Psoas muscle (tissue), 8 donors: ENCODE measurements at places on chromosomes 16 and 17. TPM values are rescaled to one million over a fixed set of nuclear protein-coding genes. Genes with fewer than 3 reads are reported as not detected.

DNA sequence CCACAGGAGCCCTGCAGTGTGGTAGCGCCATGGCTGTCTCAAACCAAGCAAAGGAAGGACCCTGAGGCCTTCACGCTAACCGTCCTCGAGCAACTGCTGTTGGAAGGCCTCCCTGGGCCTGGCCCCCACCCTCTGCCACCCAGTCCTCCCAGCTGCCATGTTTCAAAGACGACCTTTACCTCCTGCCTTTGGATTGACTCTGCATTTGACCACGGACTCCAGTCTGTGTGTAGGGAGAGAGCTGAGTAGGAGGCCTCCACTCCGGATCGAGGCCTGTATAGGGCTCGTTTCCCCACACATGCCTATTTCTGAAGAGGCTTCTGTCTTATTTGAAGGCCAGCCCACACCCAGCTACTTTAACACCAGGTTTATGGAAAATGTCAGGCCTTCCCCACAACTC, 24.3 kb downstream of the PLCD3 start:
- DNase-seq: no peak
- H3K36me3 ChIP-seq: peaks cover 68% of the 10 kb centered on the region
- H3K4me3 ChIP-seq: no peak overlapping the region
- no peaks in the 10 kb centered on the region for H3K27me3 ChIP-seq
- H3K27ac ChIP-seq: peak overlapping the region; percentile 85

DNA sequence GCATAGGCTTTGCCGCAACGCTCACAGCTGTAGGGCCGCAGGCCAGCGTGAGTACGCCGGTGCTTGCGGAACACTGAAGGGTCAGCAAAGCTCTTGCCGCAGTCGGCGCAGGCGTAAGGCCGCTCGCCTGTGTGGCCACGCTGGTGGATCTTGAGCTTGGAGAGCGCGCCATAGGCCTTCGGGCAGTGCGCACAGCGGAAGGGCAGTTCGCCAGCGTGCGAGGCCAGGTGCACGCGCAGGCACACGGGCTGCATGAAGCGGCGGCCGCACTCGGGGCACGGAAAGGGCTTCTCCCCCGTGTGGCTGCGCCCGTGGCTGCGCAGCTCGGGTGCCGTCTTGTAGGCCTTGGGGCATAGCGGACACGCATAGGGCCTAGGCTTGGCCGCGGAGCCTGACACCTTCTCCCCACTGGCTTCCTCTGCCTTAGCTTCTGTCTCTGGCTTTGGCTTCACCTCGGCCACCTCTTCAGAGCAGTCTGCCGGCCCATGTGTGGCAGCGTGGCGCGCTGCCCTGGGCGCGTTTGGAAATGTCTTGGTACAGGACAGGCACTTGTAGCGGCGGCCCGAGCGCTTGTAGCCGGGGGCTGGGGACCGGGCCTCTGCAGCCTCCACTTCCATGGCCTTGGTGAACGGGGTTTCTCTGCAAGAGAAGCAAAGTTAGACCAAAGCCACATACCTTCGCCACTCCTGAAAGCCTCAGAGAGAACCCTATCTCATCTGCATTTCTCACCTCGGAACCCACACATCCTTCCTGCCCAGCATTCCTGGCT, 10.0 kb downstream of the ZNF668 start:
- DNase-seq: no peak
- H3K27me3 ChIP-seq: no peaks in the 10 kb centered on the region
- H3K4me1 ChIP-seq: peaks cover 11% of the 10 kb centered on the region
- no peak overlapping the region for H3K4me3 ChIP-seq
- H3K27ac ChIP-seq: peak overlapping the region; percentile 81

- H3K27ac ChIP-seq: no peak overlapping the region
- H3K4me3 ChIP-seq: no peak overlapping the region
- DNase-seq: no peak
- H3K27me3 ChIP-seq: no peaks in the 10 kb centered on the region
- no peaks in the 10 kb centered on the region for H3K36me3 ChIP-seq
Observed at GRCh38 chr17:72099919-72100318, 20.9 kb upstream of the SOX9 start.

DNA sequence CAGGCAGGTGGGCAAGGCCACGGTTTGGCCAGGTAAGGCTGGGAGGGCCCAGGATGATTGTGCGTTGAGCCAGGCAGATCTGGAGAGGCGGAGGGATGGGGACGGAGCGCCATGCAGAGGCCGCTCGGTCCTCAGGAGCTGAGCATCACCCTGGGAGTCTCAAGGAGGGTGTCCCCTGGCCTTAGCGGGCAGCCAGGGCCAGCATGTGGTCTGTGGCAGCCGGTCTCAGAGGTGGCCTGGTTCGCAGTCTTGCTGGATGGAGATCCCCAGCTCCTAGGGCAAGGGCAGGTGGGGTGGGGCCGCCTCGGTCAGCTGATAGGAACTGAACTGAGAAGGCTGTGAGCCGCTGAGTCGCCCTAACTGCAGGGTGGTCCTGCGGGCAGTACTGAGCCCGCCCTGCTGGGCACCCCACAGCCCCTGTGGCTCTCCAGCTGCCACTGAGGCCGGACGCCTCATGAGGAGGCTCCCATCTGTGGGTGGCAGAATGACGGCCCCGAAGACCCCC, 11.6 kb upstream of the CDH15 start:
- H3K4me3 ChIP-seq: no peak overlapping the region
- no peak overlapping the region for H3K27ac ChIP-seq
- peaks cover 2% of the 10 kb centered on the region for H3K27me3 ChIP-seq

GRCh38 chr17:78974635-78975591, 4.8 kb downstream of the LGALS3BP start:
- no peaks in the 10 kb centered on the region for H3K27me3 ChIP-seq
- DNase-seq: peak; percentile 85
- no peak overlapping the region for H3K4me3 ChIP-seq

GRCh38 chr17:8337802-8338752, 1.6 kb upstream of the ODF4 start:
- no peaks in the 10 kb centered on the region for H3K27me3 ChIP-seq
- H3K4me1 ChIP-seq: no peaks in the 10 kb centered on the region
- no peak overlapping the region for H3K27ac ChIP-seq
- H3K36me3 ChIP-seq: no peaks in the 10 kb centered on the region
- no peak overlapping the region for H3K4me3 ChIP-seq

DNA sequence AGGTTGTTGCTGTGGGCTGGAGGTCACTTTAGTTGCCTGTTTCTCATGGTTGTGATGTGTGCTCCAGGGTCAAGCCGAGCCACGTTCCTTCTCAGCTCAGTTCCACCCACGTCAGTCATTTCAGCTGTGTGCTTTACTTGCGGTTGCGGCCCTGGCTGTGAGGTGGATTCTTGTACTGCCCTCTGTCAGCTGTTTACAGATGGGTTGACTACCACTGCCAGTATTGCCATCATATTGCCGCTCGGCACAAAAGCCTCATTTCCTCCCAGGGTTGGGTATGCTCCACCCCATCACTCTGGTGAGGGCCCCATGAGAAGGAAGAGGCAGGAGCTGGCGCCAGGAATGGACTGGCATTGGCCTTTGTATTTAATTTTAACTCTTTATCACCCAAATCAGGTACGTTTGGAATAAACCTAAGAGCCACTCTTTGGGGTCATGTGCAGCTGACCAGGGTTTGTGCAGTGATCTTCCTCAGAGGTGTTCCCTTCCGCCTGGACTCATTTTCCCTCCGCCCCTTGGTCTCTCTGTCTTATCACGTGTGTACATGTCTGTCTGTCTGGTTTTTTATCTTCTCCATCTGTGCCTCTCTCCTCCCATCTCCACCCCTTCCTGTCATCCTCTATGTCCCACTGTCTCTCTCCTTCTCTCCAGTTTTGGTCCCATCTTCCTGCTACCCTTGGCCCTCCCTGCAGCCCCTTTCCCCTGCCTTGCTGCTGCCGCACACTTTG, 25.0 kb downstream of the METTL22 start:
- H3K27me3 ChIP-seq: no peaks in the 10 kb centered on the region
- no peak overlapping the region for H3K4me3 ChIP-seq
- no peak overlapping the region for H3K27ac ChIP-seq
- H3K36me3 ChIP-seq: peaks cover 75% of the 10 kb centered on the region
- DNase-seq: no peak

DNA sequence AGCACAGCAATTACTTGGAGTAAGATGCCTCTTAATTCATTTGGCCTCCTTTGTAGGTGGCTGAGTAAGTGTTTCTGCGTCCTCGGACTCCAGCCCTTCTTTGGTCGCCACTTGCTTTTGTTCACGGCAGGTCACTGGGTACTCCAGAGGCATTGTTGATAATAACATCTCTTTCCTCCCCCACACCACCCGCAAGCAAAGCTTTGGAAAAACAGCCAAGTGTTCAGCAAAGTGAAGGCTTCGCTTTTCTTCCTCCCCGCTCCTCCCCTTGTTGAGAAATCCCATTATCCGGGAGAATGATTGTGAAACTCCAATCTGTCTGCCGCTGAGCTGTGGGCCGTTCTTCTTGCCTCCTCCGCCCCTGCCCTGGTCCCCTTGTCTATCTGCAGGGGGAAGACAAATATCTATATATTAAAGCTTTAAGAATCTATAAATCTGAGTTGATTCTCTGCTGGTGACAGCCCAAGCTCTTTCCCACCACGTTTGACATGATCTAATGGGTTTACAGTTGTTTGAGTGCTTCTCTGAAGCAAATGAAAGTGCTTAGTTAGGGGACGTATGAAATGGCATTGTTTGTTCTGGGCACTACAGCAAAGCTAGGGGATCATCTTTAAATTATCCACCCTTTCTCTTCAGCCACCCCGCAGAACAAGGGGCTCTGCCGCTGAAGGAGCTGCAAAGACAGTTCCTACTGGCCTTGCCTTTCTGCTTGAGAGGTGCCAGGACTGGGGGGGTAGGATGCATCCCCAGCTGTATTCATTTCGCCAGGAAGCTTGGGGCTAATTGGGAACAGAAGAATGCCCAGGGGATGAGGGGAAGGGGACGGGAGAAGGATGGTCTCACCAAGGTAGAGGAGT, 167.1 kb downstream of the CCDC182 start:
- H3K4me1 ChIP-seq: peaks cover 42% of the 10 kb centered on the region
- H3K27ac ChIP-seq: peak overlapping the region; percentile 65
- H3K27me3 ChIP-seq: no peaks in the 10 kb centered on the region
- no peaks in the 10 kb centered on the region for H3K36me3 ChIP-seq

DNA sequence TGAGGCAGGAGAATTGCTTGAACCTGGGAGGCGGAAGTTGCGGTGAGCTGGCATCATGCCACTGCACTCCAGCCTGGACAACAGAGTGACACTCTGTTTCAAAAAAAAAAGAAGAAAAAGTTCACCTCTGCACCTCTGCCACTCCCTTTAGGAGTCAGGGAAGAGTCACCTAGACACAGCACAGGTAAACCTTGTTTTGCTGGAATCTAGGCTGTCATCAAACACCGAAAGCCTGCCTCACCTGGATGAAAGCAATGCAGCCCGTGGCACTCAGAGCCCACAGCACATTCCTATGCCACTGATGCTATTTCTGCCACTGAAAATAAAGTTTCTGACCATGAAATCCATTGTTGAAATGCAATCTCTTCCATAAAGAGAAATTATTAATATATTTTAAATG, 22.2 kb downstream of the CFAP52 start:
- no peaks in the 10 kb centered on the region for H3K36me3 ChIP-seq

- no peaks in the 10 kb centered on the region for H3K27me3 ChIP-seq
- no peaks in the 10 kb centered on the region for H3K4me1 ChIP-seq
- no peak for DNase-seq
- H3K36me3 ChIP-seq: no peaks in the 10 kb centered on the region
- no peak overlapping the region for H3K4me3 ChIP-seq
Observed at GRCh38 chr17:67619555-67619954, 98.2 kb upstream of the NOL11 start.

- DNase-seq: no peak
- H3K4me3 ChIP-seq: no peak overlapping the region
- H3K4me1 ChIP-seq: no peaks in the 10 kb centered on the region
- no peaks in the 10 kb centered on the region for H3K36me3 ChIP-seq
- H3K27ac ChIP-seq: no peak overlapping the region
- H3K27me3 ChIP-seq: peaks cover 36% of the 10 kb centered on the region
Observed at GRCh38 chr17:40615068-40615840, 32.4 kb downstream of the SMARCE1 start.

Gene PIRT
- total RNA-seq: not detected

DNA sequence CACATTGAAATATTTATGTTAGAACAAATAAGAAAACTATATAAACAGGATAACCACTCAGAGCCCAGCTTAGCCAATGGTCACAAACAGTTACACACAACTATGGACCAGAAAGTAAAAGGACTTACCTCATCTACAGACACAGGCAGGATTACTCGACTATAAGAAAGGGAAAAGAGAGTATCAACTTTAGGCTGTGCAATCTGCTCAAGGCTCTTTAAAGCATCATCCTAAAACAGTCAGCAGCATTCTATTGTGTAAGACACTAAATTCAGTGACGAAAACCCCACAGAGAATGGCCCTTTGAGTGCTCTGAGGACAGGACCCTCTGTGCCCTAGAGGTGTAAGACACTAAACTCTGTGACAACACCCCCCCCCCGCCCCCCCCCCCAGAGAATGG, 4.2 kb downstream of the PITPNA start:
- H3K27ac ChIP-seq: no peak overlapping the region
- H3K36me3 ChIP-seq: peaks cover 24% of the 10 kb centered on the region
- peaks cover 17% of the 10 kb centered on the region for H3K4me1 ChIP-seq
- DNase-seq: no peak
- H3K27me3 ChIP-seq: no peaks in the 10 kb centered on the region

DNA sequence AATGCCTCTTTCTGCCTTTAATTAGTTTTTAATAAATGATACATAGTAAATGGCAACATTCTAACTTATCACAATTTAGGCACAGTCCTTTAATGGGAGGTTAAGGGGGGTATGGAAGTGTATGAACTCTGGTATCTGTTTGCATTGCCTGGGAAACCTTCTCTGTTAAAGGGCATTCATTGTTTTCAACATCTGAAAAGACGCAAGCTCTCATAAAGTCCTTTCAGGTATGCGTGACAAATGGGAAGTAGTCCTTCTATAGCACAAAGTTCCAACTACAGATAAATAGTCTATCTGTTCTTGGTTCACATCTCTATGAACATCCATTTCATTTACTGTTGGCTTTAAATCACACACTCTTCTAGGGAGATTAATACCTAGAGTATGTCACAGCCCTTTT, 298.0 kb upstream of the PMFBP1 start:
- no peaks in the 10 kb centered on the region for H3K36me3 ChIP-seq
- no peak overlapping the region for H3K4me3 ChIP-seq
- no peak for DNase-seq
- H3K27ac ChIP-seq: no peak overlapping the region
- H3K27me3 ChIP-seq: no peaks in the 10 kb centered on the region

GRCh38 chr16:46729326-46729995, 18.7 kb downstream of the MYLK3 start:
- no peaks in the 10 kb centered on the region for H3K4me1 ChIP-seq
- H3K27ac ChIP-seq: no peak overlapping the region
- no peak overlapping the region for H3K4me3 ChIP-seq

Gene MYOCD
- 0.67 TPM for total RNA-seq

Gene CCL14
- 4.2 TPM for total RNA-seq

Gene BAIAP2
- total RNA-seq: 8.6 TPM

Gene CSH2
- total RNA-seq: not detected

- peaks cover 18% of the 10 kb centered on the region for H3K4me1 ChIP-seq
- no peak overlapping the region for H3K27ac ChIP-seq
- H3K4me3 ChIP-seq: peak overlapping the region; percentile 35
- peaks cover 43% of the 10 kb centered on the region for H3K27me3 ChIP-seq
- peak; percentile 80 for DNase-seq
- no peaks in the 10 kb centered on the region for H3K36me3 ChIP-seq
Observed at GRCh38 chr17:74862108-74862901, 2.6 kb upstream of the GRIN2C start.
